ENCODE measurements at places on chromosomes 12 and 14. TPM values are rescaled to one million over a fixed set of nuclear protein-coding genes. Genes with fewer than 3 reads are reported as not detected.

DNA sequence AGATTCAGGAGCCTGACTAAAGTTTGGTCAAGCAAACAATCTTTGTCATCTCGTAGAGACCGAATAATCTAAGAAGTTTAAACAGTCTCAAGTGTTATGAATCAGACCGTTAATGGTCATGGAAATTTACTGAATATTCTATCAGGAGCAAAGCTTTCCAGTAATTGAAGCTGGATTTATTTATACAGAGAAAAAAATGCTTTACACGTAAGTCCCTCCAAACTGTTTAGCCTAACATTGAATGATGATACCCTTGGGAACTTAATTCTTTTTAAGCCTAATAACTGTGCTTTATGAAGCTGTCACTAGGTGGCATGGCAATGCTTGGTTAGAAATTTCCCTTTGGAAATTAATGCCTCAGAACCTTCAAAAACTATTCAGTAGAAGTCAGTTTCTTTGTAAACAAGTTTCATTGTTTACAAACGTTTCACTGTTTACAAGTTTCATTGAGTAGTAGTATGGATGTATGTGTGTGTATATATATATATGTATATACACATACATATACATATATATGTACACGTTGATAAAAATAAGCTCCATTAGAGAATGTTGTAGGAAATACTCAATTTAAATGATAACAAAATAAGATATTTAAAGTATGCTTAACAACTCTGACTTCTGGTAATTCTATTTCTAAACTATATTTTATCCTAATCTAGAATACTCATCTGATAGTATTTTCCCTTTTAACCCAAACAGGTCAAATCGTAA, 32.1 kb downstream of the DEPDC4 start:
- DNase-seq: no peak

DNA sequence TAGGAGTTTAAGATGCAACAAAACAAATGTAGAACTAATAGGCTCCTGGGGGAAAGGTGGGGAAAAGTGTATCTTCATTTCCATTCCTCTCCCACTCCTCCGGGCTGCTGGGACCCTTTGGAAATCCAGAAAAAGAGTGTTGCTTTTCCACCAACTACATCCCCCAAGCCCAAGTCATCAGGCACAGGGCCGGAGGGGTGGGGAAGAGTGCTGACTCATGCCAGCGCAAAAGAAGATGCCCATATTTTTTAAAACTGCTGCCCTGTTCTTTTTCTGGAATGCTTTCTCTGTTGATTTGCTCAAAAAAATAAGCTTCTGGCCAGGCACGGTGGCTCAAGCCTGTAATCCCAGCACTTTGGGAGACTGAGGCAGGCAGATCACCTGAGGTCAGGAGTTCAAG, 70.9 kb downstream of the TBK1 start:
- no peak for DNase-seq

DNA sequence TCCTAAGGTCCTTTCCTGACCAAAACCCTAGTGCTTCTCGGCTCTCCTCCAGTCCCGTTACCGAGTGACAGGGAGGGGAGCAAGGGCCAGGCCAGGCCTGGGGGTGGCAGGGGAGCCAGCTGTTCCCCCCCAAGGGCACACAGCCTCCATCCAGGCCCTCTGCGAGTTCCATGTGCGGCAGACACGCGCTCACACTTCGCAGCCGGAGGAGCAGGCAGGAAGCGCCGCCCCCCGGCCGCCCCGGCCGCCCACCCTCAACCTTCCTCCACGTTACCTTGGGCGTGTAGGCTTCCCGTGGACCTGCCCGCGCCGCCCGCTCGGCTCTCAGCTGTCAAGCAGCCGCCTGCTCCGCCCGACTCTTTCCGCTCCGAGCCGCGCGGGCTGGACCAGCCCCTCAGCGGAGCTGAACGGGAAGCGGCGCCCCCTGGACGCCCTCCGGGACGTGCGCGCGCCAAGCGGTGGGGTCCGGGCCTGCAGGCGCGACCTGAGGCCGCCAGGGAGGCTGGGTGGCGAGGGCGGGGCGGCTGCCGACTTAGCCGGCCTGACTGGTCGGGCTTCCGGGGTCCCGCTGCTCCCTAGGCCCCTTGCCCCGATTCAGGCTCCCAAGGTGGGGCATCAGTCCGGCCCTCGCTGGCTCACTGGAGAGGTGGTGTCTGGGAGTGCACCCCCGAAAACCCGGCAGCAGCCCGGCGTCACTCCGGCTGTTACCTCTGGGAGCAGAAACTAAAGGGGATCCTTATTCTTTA, at the start of gene CRACR2A:
TSS of gene CRACR2A (minus strand) at position 369 of the 746 bp plus-strand sequence. CDS start 56,110 bp downstream, outside the sequence.
- peak; percentile 89 for DNase-seq

GRCh38 chr12:123861392-123861791, 99.3 kb downstream of the DNAH10 start:
- no peak for DNase-seq

GRCh38 chr12:105947906-105948305, 190.8 kb downstream of the NUAK1 start:
- no peak for DNase-seq

- no peak for DNase-seq
Measured at GRCh38 chr12:106885026-106885425, 70.7 kb upstream of the TMEM263 start.

DNA sequence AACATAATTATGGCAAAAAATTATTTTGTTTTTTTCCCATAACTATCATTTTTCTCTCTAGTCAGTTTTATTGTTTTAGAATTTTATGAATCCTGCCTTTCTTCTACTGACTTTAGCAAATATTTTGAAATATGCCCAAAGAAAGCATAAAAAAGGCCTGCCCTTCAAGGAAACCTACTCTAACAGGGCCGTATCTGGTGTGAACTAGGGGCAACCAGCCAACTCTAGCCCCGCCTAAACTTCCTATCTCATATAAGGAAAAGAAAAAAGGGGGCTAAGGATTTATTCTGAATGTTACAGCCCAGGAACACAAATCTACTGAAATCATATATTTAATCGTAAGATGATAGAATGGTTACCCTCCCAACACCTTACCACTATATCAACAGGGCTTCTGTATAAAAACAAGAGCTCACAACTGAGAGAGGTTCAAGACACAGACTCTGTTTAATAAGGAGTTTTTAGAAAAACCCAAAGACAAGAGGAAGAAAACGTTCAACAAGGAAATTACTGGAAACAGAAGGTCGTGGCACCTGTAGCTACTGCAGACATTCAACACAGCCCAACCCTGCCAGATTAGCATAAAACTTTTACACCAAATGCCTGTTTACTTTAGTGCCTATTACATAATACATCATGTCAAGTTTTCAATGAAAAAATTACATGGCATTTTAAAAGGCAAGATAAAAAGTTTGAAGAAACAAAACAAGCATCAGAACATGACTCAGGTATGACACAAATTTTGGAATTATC, 12.9 kb upstream of the EPYC start:
- DNase-seq: peak; percentile 45

- no peak for DNase-seq
Measured at GRCh38 chr14:48842785-48843184, 743.4 kb downstream of the RPS29 start.

- no peak for DNase-seq
Measured at GRCh38 chr12:614411-614970, 48.8 kb downstream of the NINJ2 start.

DNA sequence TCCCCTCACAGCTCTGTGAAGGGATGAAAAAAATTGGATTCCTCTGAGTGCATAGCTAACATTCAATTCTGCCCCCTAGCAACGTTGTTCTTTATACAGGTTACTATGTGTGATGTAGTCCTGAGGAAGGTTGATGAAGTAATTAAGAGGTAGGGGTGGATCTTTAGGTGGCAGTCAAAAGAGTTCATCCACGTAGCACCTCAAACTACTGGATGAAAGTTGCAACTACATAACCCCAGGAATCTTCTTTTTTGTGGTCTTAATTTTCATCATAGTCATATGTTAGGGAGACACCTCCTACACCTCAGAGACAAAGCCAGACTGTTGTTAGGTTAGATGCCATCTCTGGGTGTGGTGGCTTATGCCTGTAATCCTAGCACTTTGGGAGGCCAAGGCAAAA, 10.2 kb upstream of the NFE2 start:
- DNase-seq: no peak

HOXC12 gene
- total RNA-seq: not detected

FSCB gene
- not detected for total RNA-seq

HEATR5A gene
- total RNA-seq: 43.2 TPM

Data from right cardiac atrium (tissue), 5 donors.